ENCODE measurements at places on chromosomes 7 and 10. TPM values are rescaled to one million over a fixed set of nuclear protein-coding genes. Genes with fewer than 3 reads are reported as not detected.

The HMX3 gene
- not detected for total RNA-seq

The AUTS2 gene
- 0.93 TPM for total RNA-seq

The ZC3HAV1L gene
- 11.8 TPM for total RNA-seq

The DOCK1 gene
- 46.5 TPM for total RNA-seq

The CRPPA gene
- total RNA-seq: 1.6 TPM

The PPP1R17 gene
- total RNA-seq: not detected

The LAMB1 gene
- total RNA-seq: 32.0 TPM

The TPST1 gene
- 11.4 TPM for total RNA-seq

The TAC1 gene
- not detected for total RNA-seq

The TMEM213 gene
- not detected for total RNA-seq

The KLF14 gene
- 0.93 TPM for total RNA-seq

The TRIM24 gene
- 12.8 TPM for total RNA-seq

The RBP4 gene
- total RNA-seq: 2.4 TPM

The ENKUR gene
- total RNA-seq: 0.32 TPM

The OPN4 gene
- total RNA-seq: not detected

The MACROH2A2 gene
- 41.4 TPM for total RNA-seq

All from HCT116 (cell line).